DMS153 (cell line): ENCODE measurements at places on chromosomes 13 and 19.
A peak's percentile ranks its signal among the peaks of the same experiment; 100 is the strongest.

DNA sequence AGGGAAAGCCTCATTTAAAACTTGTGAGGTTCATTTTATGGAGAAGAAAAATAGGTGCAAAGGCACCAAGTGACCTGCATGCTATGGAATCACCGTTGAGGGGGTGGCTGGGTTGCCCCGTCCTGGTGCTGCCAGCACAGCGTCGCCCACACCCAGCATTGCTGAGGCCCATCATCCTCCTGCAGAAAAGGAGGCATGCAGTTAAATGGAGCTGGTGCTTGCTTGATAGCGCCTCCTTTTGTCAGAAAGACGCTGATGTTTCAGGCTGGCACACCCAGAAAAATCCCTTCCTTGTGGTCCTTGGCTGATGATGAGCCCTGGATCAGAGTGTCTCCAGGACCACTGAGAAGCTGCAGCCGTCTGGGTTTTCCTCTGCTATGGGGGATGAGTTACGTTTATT, 36.9 kb downstream of the DHRS12 start:
- DNase-seq = no peak

- no peak for DNase-seq
Measured at GRCh38 chr13:108816375-108816774, 187.0 kb downstream of the MYO16 start.

DNA sequence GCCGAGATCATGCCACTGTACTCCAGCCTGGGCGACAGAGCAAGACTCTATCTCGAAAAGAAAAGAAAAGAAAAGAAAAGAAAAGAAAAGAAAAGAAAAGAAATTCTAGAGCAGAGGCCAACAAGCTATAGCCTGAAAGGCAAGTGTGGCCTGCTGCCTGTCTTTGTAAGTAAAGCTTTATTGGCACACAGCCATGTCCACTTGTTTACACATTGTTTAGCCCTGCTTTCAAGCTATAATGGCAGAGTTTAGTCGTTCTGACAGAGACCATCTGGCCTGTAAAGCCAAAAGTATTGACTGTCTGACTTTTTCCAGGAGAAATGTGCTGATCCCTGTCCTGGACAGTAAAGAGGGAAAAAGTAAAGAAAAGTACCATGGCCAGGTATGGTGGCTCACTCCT, 18.3 kb downstream of the NWD1 start:
- peak; percentile 55 for DNase-seq

DNA sequence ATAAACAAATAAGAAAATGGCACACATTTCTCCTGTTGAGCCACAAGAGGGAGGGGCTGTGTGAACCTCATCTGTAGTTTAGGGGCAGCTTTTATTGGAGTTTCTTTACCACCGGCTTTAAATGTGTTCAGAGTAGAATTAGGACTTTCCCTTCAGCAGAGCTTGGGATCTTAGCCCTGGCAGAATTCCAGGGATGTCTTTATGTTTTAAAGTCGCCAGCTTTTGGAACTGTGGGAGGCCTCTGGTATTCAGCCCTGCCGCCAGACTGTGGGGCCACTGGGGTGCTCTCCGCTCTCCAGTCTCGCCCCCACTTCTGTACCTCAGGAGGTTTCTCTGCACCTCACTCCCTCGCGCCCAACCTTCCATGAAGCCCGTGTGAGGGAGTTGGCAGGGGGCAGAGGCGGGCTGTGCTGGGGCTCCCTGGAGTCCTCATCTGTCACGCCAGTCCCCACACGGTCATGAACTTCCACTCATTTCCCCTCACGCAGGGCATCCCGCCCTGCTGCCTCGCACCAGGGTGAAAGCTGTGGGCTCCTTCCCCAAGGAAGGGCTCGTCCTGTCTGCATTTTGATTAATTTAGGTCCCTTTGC, 31.5 kb downstream of the CCDC8 start:
- DNase-seq = no peak

GRCh38 chr13:39353988-39354387, 249.0 kb downstream of the LHFPL6 start:
- DNase-seq = no peak

DNA sequence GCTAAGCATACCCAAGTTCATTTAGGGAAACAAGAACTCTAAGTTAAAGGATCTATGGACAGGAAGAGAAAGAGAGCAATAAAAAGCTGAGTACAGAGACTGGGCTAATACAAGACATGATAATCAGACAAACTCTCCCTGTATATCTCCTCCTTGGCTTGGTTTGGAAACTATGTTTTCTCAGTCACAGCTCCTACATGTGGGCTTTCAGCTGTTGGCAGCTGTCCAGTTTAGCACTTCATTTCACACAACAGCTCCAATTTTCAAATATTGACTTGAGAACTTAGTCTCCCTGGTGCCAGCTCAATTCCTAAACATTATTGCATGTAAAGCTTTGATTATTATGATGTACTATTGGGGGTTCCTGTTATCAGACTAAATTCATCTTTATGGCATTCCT, 222.8 kb upstream of the OBI1 start:
- peak; percentile 86 for DNase-seq

GRCh38 chr19:7575434-7576040, 20.1 kb upstream of the CAMSAP3 start:
- DNase-seq = no peak

DNA sequence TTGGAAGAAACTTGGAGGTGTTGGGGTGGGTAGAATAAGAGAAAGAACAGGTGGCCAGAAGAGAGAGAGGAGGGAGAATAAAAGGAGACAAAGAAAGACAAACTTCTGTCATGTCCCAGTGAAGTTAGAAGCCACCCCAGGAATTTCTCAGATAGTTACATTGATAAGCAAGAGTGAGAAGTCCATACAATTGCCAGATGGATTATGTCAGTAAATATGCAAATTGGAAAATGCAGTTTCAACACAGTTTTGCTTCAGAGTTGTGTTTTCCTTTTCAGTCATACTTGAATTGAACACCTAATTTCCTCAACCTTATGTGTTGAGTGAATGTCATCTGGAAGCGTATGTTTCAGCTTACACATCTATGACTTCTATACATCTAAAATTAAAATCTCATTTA, 139.2 kb downstream of the RXFP2 start:
- DNase-seq = no peak
